ENCODE measurements at places on chromosomes 7 and 10. TPM values are rescaled to one million over a fixed set of nuclear protein-coding genes. Genes with fewer than 3 reads are reported as not detected.

GRCh38 chr7:12249706-12250105, 38.6 kb downstream of the TMEM106B start:
- no peak for DNase-seq

GRCh38 chr7:144024213-144024612, 24.1 kb downstream of the OR6B1 start:
- no peak for DNase-seq

DNA sequence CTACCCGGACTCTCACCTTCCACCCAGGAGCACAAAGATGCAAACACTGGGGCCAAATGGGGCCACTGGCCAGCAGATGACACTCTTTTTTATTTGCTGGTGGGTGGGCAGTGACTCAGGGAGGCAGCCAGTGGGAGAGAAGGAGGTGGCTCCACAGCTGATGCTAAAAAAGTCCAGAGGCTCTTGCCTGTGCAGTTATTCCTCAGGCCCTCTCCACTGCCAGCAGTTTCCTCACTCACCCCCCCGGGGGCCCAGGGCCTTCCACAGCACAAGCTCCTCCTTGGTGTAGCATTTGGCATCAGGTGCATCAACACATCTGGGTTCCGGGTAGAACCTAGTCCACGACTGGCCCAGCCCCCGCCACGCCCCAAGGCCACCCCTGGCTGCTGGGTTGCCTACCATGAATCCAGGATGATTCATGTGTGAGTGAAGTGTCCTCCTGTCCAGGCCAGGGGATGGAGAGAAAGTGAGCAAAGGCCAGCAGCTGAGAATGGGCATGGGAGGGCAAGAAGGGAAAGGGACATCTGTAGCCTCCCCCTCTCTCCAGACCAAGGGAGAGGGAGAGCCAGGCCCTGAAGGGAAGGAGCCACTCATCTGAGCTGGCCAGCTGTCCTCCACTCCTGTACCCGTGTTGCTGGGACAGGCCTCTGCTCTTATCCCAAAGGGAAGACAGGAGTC, 1.7 kb upstream of the KCNH2 start:
- DNase-seq: peak; percentile 58

DNA sequence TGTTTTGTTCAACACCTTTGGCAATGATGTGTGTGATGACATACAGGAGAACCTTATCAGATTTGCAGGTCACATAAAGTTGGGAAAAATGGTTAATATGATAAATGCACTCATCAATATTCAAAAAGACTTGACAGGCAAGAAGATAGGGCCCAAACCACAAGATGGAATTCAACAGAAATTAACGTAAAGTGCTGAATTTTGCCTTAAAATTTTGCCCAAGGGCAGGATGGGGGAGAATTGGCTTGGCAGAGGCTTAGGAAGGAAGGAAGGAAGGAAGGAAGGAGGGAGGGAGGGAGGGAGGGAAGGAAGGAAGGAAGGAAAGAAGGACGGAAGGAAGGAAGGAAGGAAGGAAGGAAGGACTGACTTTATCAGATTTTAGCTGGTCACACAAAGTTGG, 35.3 kb downstream of the CARD11 start:
- DNase-seq: no peak

DNA sequence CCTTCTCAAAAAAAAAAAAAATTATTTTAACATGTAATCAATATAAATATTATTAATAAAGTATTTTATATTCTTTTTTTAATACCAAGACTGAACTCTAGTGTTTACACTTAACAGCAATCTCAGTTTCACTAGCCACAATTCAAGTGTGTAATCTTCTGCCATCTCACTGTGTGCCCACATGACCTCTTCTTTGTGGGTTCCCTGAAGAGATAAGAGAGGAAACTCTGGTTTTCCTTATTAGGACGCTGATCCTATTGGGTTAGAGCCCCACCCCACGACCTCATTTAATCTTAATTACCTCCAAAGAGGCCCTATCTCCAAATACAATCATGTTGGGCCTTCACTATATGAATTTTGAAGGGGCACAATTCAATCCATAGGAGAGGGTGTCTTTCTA, 177.6 kb downstream of the STK31 start:
- no peak for DNase-seq

DNA sequence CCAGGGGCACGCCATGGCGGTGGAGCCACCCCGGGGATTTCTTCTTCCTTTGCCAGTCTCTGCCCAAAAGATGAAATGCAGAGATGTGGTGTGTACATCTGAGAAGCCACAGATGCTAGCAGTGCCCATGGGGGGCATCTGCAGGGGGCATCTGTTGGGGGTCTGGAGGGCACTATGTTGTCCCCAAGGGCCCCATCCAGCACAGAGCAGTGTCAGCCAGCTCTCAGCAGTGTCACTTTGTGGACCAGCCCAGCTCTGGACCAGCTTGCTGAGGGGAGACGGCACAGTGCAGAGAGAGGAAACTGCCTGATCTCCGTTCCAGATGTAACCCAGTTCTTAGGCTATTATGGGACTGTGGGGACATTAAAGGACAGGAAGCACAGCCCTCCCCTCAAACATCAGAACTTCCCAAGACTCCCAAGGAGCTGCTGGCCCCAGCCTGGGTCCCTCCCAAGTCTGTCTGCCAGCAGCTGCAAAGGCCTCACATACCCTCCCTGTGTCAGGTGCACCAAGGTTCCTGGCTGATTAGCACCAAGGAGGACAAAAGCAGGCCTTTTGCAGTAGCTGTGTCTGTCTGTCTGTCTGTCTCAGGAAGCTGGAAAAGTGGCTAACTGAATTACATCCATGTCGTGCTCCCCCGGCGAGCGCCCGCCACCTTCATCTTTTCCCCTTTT, 536.5 kb downstream of the PTPRN2 start:
- DNase-seq: no peak

GRCh38 chr10:75971402-75972211, 540.2 kb downstream of the LRMDA start:
- DNase-seq: no peak

DNA sequence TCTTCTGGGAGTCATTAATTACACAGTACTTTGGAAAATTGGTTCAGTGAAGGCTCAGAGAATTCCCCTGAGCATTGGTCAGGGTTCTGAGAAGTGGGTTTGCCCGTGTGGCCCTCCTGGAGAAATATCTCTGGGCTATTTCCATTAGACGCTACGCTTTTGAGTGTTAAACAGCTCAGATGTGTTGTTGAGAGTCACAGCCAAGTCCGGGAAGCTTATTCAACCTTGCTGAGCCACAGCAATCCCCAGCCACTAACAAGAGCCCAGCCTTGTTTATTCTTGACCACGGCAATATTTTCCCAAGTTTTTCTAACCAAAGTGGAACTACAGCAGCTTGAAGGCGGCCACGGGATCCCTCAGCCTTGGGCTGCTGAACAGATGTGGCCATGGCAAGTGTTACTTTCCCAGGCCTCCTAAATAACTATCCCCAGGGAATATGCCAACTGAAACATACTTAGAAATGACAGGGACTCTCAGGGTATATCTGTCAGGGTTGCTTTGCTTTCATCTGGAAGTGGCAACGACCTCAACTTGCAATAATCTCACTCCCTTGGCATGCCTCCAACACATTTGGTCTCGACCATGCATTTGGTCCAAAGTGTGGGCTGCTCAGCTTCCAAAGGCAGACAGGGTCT, 214.7 kb downstream of the EMX2 start:
- no peak for DNase-seq

DNA sequence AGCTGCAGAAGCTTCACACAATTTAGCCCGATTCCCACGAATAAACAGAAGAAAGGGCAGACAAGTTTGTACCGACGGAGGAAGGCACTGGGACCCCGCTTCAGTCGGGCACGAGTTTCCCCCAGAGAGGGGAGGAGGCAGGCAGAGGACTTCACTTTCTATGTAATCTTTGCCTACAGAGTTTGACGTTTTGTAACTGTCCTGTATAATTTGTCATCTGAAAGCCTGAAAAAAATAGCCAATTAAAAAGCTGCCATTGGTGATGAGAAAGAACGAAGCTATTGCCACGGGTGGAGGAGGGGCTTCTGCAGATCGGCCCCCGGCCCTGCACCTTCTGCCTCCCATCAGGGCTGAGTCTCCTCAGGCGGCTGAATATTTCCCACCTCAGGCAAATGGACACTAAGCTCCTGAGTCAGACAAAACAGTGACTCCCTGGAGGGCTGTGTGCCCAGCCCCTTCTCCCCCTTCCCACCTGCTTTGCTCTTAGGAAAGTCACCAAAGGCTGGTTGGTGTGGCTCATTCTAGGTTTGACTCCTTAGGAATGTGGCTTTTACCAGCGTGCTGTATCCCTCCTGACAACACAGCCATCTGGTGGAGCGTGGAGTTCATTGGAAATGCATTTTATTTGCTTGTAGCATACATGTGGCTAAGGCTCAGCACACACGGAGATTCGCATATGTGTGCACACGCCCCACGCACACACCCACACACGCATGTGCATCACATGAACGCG, 117.4 kb downstream of the VIPR2 start:
- DNase-seq: no peak

DNA sequence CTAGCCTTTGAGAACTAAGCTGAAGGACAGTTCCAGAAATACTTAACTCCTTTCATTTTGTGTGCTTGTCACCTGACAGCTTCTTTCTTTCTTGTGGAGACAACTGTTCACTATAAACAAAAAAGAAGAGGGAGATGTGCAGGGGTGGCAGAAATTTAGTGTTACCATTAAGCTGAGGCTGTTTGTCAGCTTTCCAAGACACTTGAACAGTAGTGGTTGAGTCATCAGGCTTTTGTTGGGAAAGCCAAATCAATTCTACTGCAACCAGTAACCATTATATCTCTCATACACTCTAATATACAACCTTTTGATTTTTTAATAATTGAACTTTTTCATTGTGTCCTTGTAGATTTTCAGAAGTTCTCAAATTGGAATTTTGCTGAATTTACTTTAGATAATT, 75.3 kb downstream of the POLL start:
- no peak for DNase-seq

DNA sequence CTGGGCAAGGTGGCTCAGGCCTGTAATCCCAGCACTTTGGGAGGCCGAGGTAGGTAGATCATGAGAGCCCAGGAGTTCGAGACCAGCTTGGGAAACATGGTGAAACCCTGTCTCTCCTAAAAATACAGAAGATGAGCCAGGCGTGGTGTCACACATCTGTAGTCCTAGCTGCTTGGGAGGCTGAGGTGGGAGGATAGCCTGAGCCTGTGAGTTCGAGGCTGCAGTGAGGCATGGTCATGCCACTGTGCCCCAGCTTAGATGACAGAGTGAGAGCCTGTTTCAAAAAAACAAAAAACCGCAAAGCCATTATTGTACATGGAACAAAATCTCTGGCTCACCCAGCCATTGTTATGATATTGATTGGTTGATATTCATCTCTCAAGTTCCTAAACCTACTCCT, 53.7 kb downstream of the KMT2E start:
- DNase-seq: no peak

GRCh38 chr10:66940965-66941364, 15.1 kb downstream of the LRRTM3 start:
- no peak for DNase-seq

DNA sequence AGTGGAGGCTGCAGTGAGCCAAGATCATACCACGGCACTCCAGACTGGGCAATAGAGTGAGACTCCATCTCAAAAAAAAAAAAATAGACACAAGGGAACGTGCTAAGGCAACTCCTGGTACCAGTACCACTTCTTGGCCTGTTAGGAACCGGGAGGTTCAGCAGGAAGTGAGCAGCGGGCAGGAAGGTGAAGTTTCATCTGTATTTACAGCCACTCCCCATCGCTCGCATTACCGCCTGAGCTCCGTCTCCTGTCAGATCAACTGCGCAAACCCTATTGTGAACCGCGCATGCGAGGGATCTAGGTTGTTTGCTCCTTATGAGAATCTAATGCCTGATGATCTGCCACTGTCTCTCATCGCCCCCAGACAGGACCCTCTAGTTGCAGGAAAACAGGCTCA, 69.9 kb upstream of the FOXK1 start:
- no peak for DNase-seq

DNA sequence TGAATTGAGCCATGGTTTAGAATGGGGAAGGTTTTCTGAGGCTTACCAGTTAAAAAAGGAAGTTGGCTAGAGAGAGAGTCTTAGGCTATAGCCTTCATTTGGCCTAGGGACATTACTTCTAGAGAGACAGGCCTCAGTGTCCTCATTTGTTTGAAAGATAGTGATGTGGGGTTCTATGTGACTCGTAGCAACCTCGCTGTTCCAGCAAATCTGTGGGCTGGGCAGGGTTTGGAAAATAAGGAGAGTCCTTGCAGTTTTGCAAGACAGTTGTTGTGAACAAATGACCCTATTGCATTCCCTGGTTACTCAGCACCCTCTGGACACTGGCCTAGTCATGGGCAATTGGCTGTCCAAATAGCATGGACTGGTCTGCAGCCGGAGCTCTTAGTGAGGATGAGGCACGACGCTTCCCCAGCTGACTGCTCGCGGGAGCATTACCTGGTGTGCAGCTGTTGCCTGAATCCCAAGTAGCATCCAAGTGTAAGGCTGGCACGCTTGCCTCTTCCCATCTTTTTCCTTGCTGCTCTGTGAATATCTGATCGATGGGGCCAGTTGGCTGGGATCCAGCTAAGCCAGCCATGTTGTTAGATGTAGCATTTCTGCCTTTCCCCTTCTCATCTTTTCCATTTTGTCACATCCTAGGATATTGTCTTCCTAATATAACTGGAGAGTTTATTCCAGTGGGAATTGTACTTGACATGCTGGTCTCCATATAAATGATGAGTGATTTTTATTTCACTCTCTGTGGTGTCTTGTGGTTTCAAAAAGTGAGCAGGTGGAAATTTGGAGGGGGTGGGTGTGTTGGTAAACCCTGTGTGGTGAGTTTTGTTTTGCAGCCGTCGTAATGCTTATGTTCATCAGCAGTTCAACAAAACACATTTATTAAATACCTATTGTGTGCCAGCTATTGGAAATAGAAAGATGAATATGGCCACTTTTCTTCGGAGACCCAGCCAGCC, 99.8 kb downstream of the SND1 start:
- peak; percentile 59 for DNase-seq

DNA sequence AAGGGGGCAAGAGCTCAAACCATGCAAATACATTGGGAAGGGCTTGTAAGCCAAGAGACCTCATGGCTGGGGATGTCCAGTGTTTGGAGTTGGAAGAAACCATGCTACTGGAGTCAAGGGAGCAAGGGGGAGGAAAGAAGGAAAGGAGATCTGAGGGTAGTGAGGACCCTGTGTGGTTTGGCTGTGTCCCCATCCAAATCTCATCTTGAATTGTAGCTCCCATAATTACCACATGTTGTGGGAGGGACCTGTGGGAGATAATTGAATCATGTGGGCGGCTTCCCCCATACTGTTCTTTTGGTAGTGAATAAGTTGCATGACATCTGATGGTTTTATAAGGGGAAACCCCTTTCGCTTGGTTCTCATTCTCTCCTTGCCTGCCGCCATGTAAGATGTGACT, 56.5 kb upstream of the ADRB1 start:
- DNase-seq: no peak

GRCh38 chr7:48376263-48376662, 205.0 kb downstream of the ABCA13 start:
- DNase-seq: no peak

DNA sequence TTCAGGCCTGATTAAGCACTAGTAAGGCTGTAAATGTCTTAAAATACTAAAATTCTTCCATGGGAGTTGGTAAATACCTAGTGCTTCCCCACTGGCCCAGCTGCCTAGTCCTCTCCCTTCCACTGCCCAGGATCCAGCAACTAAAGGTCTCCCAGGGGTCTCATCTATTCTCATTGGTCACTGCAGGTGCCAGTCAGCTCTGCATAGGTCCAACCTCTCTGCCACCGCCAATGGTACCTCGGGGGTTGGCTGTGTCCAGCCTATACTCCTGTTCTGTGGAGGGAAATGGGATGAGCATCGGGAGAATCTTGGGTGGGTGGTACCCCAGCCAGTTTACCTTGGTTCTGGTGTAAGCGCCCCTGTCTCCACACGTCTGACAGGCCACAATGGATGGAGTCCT, 6.1 kb upstream of the CREB5 start:
- no peak for DNase-seq

Gene PLAC9
- 11.7 TPM for total RNA-seq

Gene MIOS
- 20.9 TPM for total RNA-seq

Gene LRRC17
- 3.4 TPM for total RNA-seq

Gene ANKRD61
- not detected for total RNA-seq
